ENCODE measurements at places on chromosomes 7 and 10.

- no peak for DNase-seq
Observed at GRCh38 chr10:13930120-13930519, 343.4 kb downstream of the PRPF18 start.

GRCh38 chr10:52993109-52993508 is 220.5 kb upstream of the MBL2 start:
- no peak for DNase-seq

DNA sequence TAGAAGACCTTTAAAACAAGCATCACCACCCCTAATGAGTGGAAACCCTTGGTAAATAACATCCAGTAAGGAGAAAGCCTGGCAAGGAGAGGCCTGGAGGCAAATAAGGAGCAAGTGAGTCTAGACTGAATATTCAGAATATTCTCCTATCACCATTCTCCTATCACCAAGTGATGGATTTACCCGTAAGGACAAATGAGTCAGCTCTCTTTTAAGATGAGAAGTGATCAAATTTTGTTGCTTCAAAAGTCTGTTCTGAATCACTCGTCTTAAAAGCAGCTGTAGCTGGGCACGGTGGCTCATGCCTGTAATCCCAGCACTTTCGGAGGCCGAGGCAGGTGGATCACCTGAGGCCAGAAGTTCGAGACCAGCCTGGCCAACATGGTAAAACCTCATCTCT is 28.4 kb downstream of the KIAA1549 start:
- no peak for DNase-seq

DNA sequence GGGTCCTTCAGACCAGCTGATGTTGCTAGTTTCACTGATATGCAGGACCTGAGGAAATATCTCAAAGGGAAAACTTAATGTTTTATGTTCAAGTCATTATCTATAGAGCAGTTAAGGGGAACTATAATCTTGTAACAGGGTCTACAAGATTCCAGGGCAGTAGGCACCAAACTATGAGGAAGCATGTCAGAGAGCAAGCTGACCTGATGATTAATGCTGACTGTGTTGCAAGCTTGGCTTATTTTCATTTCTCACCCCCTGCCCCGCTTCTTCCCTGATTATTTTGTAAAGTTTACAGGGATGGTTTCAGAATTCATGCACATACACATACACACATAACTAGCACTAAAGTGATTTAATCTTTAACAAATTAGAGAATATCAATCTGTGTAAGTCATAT is 84.3 kb upstream of the CACNA2D1 start:
- DNase-seq: no peak

- no peak for DNase-seq
Observed at GRCh38 chr7:31416381-31416870, 75.9 kb upstream of the NEUROD6 start.

GRCh38 chr10:76178532-76179292 is 747.3 kb downstream of the LRMDA start:
- no peak for DNase-seq

DNA sequence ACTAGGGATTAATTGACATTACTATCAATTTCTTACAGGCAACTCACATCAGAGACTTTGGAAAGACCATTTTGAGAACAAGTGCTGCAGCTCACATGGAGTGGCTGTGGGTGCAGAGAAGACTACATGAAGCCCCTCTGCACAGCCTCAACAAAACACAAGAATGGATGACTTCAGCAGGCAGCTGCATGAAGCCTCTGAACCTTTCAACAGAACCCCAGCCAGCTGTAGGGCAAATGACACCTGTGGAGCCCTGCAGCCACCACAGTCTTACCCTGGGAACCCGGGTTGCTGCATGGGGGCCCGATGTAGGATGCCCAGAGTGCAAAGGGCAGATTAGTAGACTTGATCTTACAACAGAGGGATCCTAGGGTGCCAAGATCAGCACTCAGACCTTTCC is 62.0 kb upstream of the CAMK2B start:
- no peak for DNase-seq

GRCh38 chr7:96253441-96253840 is 68.5 kb downstream of the SLC25A13 start:
- no peak for DNase-seq

GRCh38 chr10:78572565-78572964 is 496.2 kb upstream of the ZMIZ1 start:
- no peak for DNase-seq

DNA sequence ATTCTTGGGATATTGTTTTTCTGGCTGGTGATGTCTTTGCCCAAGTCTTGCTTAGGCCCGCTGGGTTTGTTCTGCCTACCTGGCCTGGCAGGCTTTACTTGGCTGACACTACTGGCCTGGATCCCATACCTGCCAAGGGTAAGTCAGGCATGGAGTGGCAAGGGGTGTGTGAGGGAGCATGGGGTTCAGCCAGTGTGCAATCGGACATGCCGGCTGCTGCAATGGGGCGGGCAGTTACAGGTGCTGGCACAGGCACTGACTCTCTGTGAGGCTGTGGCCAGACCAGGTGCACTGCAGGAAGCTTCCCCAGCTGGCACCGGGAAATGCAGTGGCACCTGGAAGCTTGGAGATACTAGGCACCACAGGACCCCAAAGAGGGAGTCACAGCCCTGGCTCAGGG is 168.4 kb downstream of the PON1 start:
- DNase-seq: no peak

DNA sequence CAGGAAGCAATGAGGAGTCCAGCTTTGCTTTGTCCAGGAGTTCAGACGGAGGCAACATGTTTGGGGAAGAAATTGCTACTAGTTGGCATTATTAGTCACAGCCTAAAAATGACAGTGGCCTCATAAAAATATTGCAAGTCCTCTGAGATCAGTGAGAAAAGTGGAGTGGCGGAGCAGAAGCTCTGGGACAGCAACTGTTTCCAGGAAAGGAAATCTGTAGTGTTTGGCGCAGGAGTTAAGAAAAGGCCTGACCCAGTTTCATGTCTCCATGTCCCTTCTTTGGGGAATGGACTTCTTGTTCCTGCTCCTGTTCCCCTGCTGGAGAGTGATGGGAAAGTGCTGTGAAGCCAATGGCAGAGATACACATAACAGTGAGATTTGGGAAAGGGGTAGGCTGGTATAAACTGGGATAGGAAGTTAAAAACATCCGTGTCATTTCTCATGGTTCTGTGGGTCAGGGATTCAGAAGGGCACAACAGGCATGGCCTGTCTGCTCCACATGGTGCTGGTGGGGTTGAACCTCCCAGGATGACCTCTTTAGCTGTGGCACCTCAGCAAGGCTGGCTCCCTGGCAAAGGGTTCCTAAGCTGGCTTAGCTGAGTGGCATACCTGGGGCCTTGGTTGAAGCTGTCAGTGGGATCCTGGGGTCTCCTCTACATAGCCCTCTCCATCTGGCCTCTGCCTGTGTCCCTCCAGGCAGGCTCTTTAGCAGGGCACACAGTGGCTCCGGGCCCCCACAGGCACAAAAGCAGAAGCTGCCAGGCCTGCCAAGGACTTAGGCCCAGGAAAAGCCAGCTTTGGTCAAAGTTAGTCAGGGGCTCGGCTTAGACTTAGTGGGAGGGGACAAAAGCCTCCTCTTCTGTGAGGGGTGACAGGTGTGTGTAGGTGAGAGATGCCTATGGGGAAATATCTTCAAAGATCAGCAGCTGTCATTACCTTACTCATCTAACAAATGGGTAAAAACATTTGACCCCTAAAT is 77.7 kb downstream of the WDFY4 start:
- DNase-seq: no peak

DNA sequence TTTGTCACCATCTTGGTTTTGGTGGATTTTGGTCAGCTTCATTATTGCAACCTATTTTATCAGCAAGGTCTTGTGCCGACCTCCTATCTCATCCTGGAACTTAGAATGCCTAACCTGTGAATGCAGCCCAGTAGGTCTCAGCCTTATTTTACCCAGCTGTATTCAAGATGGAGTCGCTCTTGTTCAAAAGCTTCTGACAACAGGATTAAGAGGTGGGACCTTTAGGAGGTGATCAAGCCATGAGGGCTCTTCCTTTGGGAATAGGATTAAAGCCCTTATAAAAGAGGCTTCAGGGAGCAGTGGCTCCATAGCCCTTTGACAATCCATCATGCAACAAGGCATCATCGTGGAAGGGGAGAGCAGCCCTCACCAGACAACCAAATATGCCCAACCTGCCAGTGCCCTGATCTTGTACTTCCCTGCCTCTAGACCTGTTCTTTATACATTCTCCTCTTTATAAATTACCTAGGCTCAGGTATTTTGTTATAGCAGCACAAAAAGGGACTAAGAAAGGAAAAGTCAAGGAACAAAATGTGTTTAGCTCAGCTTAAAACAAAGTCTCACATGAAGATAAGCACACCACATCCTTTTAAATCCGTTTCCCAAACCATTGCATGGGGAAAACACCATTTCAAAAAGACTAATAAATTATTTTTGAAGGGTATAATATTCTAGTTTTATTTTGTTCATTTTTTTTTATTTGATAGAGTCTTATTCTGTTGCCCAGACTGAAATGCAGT is 8.5 kb upstream of the MAP3K8 start:
- no peak for DNase-seq

DNA sequence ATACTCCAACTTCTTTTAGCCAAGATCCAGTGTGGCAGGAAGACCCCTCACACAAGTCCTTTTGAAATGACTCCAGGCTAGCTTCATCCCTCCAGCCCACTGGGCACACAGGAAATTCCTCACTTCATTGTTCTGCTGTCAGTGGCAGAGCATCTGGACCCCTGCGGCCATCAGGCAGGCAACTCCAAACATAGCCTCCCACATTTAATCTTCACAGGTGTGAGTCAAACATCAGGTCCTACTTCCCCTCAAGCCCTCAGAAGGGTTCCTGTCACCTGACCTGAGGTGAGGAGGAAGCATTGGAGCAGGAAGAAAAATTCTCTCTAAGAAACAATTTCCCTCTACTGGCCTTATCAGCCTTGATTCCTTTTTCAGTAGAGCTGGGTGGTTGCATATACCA is 51.1 kb upstream of the C1GALT1 start:
- DNase-seq: no peak

GRCh38 chr7:8035192-8035591 is 66.6 kb downstream of the GLCCI1 start:
- no peak for DNase-seq

DNA sequence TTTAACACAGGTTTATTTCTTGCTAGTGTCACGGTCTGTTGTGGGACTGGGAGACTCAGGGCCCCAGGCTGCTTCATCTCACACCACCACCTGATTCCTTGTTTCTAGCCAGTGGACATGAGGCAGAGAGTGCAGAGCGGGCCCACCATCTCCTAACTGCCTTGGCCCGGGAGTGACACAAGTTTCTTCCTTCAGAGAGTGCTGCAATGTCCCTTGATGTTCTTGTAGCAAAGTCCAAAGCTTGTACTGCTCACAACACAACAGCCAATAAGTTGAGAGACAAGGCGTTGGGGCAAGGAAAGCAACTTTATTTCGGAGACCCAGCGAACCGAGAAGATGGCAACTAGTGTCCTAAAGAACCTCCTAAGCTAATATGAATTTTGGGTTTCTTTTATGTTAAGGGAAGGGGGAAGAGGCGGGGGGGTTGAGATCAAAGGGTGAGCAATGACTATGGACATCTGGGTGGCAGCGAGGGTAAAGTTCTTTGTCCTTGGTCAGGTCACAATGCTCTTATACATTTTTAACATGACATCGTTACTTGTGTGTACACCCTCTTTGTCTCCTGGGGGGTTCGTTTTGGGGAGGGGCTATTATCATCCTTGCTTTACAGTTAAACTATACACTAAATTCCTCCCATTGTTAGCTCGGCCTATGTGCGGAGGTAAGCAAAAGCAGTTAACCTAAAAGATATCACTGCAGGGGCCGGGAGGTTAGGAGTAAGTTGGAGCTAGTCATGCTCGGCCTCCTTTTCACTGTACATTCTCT is 31.6 kb downstream of the SH2D4B start:
- no peak for DNase-seq

DNA sequence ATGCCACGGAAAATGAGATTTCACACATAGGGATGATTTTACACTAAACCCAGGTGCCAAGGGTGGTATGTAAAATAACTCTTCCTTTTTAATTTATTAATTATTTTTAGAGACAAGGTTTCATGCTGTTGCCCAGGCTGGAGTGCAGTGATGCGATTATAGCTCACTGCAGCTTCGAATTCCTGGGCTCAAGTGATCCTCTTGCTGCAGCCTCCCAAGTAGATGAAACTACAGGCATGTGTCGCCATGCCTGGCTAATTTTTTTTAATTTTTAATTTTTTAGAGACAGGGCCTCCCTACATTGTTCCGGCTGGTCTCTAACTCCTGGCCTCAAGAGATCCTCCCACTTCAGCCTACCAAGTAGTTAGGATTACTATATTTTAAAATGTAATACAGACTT is 2.3 kb upstream of the CNNM1 start:
- no peak for DNase-seq
